ENCODE measurements at places on chromosomes 6 and 20.

DNA sequence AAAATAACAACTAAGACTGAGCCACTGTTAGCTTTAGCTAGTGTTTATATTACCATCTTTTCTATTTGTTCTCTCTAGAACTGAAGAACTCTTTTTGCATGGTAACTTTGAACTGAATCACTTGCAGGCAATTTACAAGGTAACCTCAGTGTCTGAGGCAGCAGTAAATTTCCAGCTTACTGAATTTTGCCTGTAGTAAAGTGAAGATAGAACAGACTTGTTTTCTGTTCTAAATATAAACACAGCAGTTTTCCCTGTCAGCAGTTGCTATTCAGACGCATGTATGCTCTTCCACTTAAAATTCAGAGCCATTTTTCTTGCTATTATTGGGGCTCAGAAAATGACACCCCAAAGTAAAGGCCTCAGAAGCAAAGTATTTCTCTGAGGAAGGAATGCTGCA, 974.0 kb upstream of the GJE1 start:
- no peak for DNase-seq

DNA sequence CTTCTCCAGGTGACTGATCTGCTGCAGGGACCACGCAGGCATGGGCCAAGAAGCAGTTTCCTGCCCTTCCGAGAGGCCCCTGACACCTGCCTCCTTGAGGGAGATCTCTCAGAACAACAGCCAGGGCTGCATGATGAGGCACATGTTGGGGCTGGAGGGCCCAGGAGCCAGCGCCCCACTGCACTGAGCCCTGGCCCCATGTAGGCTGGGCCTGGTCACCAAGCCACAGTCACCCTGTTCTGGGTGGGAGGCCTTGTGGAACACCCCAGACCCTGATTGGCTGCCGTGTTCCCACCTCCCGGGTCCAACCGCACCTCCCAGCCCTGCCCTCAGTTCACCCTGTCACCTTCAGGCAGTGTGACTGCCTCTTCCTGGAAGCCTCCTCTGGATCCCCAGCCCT, 174.2 kb downstream of the TAF4 start:
- no peak for DNase-seq

DNA sequence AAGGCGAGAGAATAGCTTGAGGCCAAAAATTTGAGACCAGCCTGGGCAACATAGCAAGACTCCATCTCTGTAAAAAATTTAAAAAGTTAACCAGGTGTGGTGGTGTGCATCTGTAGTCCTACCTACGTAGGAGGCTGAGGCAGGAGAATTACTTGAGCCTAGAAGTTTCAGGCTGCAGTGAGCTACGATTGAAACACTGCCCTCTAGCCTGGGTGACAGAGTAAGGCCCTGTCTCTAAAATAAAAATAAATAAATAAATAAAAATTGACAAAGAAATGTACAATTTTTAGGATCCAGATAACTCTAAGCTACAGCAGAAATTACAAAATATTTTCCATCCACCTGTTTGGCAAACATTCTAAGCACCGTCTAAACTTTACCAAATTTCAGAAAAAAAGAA, 941.0 kb upstream of the ADGRB3 start:
- no peak for DNase-seq

DNA sequence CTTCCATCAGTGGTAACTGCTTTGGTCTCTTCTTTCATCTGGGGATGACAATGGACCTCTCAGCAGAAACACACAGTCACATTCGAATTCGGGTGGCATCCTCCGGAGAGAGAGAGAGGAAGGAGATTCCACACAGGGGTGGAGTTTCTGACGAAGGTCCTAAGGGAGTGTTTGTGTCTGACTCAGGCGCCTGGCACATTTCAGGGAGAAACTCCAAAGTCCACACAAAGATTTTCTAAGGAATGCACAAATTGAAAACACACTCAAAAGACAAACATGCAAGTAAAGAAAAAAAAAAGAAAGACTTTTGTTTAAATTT, 6.1 kb downstream of the EDN1 start:
- DNase-seq: no peak

All from stimulated activated CD4-positive, alpha-beta T cell treated with anti-CD3 and anti-CD28 coated beads, Interleukin-15, amount 100 ng/mL, for 1 hour (primary cell).